SW 1271 (cell line): ENCODE measurements at places on chromosomes 3 and 15.
A peak's percentile ranks its signal among the peaks of the same experiment; 100 is the strongest.

DNA sequence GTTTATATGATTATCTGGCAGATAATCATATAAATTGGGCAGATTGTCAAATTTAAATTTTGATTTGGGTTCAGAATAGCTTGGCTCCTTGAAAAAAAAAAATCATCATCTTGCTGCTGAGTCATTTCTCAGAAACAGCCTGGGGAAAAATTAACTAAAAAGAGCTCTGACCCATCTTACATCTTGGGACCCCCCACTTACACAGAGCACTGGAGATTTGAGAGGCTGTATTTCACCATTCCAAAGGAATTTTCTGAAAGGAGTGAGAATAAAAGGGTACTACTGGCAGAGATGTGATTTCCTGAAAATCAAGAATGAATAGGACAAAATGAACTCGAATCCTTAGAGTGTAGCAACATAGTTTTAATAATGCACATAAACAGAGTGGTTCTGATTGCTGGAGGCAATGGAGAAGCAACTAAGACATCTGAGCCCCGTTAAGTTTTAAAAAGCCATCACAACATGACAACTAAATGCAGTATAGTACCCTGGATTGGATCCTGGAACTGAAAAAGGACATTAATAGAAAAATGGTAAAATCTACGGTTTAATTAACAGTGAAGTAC lies 97.5 kb downstream of the RFTN1 start:
- DNase-seq: no peak

DNA sequence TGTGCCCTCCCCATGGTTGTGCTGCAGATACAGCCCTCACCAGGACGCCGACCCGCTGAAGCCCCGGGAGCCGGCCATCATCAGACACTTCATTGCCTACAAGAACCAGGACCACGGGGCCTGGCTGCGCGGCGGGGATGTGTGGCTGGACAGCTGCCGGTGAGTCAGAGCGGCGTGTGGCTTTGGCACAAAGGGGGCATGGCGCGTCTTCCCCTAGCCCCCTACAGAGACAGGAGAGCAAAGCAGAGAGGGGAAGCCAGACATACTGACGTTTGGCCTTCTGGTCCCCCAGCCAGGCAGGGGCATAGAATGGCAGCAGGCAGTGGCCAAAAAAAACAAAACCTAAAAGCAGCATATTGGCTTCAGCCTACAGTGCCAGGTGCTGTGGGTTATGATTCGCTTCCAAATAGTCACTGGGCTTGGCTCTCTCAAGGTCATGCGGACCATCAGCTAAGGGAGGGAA lies 64.0 kb downstream of the MESD start:
- no peak for DNase-seq

DNA sequence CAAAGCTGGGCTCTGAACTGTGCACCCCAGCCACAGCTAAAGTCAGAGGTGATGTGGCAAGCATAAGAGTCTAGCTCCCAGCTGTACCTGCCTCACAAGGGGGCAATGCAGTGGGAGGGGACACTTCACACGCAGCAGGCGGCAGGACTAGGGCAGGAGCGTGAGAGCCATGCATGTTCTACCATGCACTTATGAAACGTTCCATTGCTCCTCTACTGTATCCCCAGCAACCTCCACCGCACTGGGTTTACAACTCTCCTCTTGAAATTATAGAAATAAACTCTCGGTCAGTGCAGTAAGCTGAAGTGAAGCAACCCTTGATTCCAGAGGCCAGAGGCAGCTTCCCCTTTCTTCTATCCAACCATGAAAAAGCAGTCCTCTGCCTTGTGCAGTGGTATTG lies 298.6 kb upstream of the STT3B start:
- no peak for DNase-seq

- peak; percentile 19 for DNase-seq
These were observed 21.8 kb upstream of the CA12 start for GRCh38 chr15:63403254-63403945.

GRCh38 chr15:101037090-101037830 lies 118.1 kb downstream of the LRRK1 start:
- no peak for DNase-seq
